ENCODE measurements at places on chromosomes 1 and 21. TPM values are rescaled to one million over a fixed set of nuclear protein-coding genes. Genes with fewer than 3 reads are reported as not detected.

DNA sequence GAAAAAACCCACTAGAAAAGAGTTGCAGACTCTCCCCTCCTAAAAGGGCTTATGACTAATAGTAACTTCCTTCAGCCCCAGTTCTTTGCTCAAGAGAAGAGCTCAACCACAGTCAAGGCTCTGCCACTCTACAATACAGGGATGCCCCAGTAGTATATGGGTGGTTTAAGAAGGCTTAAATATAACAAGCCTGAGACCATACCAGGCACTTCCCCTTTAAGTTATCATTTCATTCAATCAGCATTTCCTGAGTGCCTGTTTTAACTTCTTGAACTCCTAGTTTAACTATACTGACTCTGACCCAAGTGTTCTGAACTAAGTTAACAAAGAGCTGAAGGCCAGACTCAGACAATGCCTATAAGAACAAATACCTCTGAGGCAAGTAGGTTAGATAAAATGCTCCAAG, 19.8 kb downstream of the PRPF38A start:
- peak overlapping the region; percentile 91 for H3K27ac ChIP-seq
- H3K4me1 ChIP-seq, result peaks cover 37% of the 10 kb centered on the region
- H3K4me3 ChIP-seq, result peak overlapping the region; percentile 54
- H3K36me3 ChIP-seq, result peaks cover 60% of the 10 kb centered on the region
- peak; percentile 18 for DNase-seq
- H3K27me3 ChIP-seq, result no peaks in the 10 kb centered on the region

The ADORA3 gene
- not detected for total RNA-seq

- no peaks in the 10 kb centered on the region for H3K36me3 ChIP-seq
- H3K27ac ChIP-seq, result peak overlapping the region; percentile 94
- no peaks in the 10 kb centered on the region for H3K27me3 ChIP-seq
- H3K4me3 ChIP-seq, result peak overlapping the region; percentile 96
Observed at GRCh38 chr1:170075186-170075585, 691 bp upstream of the KIFAP3 start.

DNA sequence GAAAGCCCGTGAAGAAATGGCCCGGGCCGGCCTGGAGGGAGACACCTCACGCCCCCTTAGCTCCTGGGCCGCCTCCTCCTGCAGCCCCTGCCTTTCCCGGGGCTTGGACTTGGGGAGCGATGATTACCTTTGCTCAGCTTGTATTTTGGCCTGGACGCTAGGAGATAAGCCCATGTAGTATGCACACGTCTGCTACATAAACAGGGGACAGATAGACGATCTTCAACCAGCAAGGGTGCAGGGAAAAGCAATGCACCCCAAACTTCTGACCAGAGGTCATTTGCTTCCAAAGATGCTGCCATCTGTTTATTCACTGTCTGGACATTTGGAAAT, 936 bp downstream of the TP73 start:
- H3K36me3 ChIP-seq, result peaks cover 3% of the 10 kb centered on the region
- H3K27ac ChIP-seq, result no peak overlapping the region
- H3K4me1 ChIP-seq, result peaks cover 15% of the 10 kb centered on the region
- no peak for DNase-seq

DNA sequence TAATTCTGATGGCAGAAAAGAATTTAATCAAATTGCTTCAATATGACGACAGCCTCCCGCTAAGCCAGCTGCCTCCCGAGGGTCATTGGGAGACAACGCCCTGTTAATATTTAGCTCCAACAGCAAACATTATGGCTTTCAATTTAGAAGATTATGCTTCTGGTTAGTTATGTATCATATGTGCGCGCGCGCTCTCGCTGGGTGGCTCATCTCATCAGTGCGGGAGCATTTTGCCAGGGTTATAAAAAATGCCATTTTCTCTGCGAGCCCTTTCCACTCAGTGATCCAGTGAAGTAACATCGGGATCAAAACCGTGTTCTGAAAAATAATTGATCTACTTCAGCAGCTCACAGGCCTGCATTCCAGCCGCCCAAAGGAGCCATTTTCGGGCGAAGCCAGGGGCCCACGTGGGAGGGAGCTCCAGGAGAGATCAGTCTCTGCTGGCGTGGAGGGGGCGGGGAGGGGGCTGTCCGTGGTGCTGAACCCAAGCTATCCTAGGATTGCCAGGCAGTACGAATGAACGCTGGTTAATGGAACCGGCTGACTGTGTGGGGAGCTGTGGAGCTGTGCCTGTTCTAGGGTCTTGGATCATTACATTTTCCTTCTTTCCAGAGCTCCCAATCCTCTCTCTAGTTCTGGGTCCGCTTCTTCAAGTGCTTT, 219.1 kb upstream of the ZC3H12A start:
- H3K4me1 ChIP-seq, result no peaks in the 10 kb centered on the region
- peaks cover 7% of the 10 kb centered on the region for H3K27me3 ChIP-seq
- no peak for DNase-seq
- H3K4me3 ChIP-seq, result no peak overlapping the region
- H3K36me3 ChIP-seq, result no peaks in the 10 kb centered on the region
- H3K27ac ChIP-seq, result no peak overlapping the region

The KCNJ9 gene
- not detected for total RNA-seq

DNA sequence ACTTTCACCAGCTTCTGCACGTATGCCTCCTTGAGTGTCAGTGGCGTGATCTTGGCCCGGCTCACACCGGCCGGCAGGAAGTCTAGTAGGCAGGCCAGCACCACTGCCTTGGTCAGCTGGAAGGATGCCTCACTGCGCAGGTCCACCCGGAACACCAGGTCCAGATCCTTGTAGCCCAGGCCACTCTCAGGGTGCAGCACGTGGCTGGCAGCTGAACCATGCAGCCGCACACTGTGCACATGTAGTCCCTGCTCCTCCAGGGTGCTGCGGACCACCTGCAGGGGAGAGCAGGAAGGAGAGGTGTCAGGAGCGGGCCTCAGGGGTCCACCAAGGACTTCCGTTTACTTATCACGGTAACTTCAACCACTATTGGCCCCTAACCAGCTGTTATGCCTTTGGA, 6.0 kb downstream of the TENT5B start:
- DNase-seq, result no peak
- no peaks in the 10 kb centered on the region for H3K4me1 ChIP-seq
- peaks cover 11% of the 10 kb centered on the region for H3K27me3 ChIP-seq
- H3K4me3 ChIP-seq, result no peak overlapping the region

Data from activated T-helper 2 cell treated with anti-CD3 and anti-CD28 coated beads, Interferon-gamma antibody, Interleukin-2, Interleukin-4, amounts not matched to agents 10 μg/mL and 5 μg/mL and 100 μg/mL, durations not matched to agents 14 hours and 24 hours and 36 hours (primary cell).